ENCODE measurements at places on chromosomes 2 and 18.

- no peak for DNase-seq
Observed at GRCh38 chr2:166042768-166043390, 84.9 kb downstream of the SCN1A start.

- no peak for DNase-seq
Observed at GRCh38 chr2:222448748-222449181, 24.4 kb downstream of the SGPP2 start.

DNA sequence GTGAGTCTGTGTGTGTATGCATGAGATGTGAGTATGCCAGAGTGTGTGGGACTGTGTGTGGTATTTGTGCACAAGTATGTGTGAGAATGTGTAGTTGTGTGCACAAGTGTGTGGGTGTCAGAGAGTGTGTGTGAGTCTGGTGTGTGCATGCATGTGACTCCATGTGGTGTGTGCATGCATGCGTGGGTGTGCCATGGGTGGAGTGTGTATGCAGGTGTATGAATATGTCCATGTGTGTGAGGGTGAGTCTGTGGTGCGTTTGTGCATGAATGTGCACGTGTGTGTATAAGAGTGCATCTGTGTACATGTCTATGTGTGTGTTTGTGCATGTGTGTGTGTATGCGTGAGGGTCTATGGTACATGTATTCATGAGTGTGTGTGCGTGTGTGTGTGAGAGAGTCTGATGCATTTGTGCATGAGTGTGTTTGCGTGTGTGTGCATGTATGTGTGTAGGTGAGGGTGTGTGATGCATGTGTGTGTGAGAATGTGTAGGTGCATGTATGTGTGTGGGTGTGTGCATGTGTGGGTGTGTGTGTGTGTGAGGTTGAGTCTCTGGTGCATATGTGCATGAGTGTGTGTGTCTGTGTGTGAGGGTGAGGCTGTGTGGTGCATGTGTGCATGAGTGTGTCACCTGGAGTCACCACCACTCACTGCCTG, 226.8 kb downstream of the LDLRAD4 start:
- DNase-seq = no peak

DNA sequence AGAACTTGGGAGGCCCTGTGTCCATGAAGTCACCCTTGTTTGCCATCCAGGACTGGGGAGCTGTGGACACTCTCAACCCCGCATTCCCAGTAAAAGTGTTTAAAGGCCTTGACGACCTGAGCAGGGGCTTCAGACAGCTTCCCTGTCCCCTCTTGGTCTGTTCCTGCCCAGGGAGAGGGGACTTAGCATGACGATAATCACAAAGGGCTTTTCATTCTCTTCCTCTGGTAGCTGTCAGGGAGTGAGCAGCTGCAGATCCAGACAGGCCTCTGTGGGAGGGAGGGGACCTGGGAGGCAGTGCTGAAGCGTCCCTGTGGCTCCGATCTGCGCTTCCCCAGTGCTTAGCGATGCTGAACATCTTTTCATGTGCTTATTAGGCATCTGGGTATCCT, 77.8 kb upstream of the HS6ST1 start:
- no peak for DNase-seq

GRCh38 chr2:234257859-234258561, 207.5 kb downstream of the SPP2 start:
- DNase-seq = no peak

DNA sequence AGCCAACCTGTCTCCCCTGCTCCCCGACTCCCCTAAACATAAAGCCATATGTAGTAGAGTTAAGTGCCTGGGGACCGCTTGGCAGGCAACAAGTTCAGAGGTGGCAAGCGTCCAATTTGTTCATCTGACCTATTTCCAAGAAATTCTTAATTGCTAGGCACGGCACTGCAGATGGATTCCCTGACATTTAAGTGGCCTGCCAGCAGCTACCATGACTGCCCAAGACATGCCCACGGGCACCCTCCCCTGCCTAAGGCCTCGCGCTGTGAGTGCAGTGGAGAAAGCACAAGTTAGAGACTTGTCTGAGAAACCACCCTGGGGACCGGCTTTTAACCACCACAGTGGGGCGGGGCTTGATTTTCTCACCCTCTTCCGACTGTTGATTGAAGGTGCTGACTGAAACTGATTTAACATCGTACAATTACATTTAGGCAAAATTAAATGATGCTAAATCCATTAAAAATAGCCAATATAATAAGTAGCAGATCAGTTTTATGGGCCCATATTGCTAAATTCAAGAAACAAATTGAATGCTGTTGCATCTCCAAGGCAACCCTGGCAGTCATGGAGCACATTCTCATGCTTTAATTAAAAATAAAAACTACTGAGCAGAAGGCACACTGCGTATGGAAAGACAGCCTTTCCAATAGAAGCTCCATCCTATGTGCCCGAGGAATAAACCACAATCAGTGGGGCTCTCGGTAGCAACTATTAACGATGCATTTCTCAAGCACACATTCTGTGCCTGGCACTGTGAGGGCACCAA, 163.6 kb upstream of the ACAA2 start:
- peak; percentile 45 for DNase-seq
